ENCODE measurements at places on chromosomes 11 and 22. TPM values are rescaled to one million over a fixed set of nuclear protein-coding genes. Genes with fewer than 3 reads are reported as not detected.
A peak's percentile ranks its signal among the peaks of the same experiment; 100 is the strongest.

DNA sequence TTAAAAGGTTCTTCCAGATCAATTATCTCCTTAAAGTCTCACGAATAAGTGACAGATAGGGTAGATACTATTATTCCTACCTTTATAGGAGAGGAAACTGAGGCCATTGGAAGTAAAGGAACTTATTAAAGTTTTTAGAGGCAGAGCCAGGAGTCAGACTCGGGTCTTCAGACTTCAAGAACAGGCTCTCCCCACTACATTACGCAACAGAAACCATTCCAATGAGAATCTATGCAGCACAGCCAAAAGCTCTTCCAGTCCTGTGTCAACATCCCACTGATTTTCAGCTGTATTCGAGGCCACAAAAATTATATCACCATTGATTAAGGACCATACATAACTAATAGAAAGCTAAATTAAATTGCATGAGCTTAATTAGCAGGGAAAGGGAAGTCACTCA is 77.4 kb downstream of the RELT start:
- DNase-seq: no peak

Gene NXPE1
- total RNA-seq: not detected

Gene FAM180B
- not detected for total RNA-seq

Gene OR6M1
- not detected for total RNA-seq

DNA sequence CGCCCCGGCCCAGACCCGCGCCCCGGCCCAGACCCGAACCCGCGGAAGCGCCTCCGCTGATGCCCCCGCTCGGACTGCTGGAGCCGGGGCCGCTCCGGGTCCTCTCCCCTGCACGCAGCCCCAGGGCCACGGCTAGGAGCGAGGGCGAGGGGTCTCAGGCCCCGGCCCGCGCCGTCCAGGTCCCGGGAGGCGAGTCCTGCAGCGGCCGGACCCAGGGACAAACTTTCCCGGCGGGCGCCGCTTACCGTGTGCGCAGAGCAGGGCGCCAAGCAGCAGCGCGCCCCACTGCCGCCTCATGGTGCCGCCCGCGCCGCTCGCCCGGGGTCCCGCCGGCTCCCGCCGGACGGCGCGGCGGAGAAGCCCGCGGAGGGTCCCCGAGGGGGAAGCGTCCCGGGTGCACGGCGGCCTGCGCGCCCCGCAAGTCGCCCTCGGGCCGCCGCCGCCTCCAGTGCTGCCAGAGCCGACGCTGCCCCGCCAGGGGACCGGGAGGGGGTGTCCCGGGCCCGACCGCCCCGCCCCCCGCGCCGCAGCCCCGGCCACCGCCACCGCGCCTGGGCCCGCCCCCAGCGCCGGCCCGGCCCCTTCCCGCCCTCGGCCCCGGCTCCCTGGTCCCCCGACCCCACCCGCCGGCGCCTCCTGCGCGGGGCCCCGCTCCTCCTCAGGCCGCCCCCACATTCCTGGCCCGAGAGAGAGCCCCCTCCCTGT is at the start of gene LRP4:
TSS of gene LRP4 (minus strand) at position 468 of the 705 bp plus-strand sequence. CDS start at position 297, 171 bp downstream.
- DNase-seq: peak; percentile 16

- no peak for DNase-seq
Measured at GRCh38 chr11:84541731-84542340, 1085.3 kb downstream of the DLG2 start.

DNA sequence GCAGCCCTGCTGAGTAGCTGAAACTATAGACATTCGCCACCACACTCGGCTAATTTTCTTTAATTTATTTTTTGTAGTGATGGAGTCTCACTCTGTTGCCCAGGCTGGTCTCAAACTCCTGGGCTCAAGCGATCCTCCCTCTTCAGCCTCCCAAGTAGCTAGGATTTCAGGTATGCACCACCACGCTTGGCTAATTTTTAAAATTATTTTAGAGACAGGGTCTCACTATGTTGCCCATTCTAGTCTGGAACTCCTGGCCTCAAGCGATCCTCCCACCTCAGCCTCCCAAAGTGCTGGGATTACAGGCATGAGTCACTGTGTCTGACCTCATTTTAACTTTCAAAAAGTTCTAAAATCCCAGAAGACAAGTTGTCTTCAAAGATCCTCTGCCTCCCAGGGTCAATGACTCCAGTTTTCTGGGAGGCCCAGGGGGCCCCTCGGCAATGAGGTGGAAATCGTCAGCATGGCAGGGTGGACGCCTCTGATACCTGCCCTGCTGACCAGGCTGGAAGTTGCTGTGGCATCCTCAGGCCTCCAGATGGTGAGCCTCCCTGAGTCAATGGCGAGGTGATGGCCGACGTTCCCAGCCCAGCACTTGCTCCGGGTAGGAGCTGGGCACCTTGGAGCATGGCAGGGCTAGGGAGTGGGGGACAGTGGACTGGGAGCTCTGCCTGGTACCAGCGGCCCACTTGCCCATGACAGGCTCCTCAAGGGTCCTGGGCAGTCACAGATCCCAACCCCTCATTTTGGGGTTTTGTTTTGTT is 31.1 kb downstream of the RPL3 start:
- no peak for DNase-seq

Gene SLC17A6
- not detected for total RNA-seq

- no peak for DNase-seq
Measured at GRCh38 chr22:39494471-39495120, 7.5 kb upstream of the MIEF1 start.

DNA sequence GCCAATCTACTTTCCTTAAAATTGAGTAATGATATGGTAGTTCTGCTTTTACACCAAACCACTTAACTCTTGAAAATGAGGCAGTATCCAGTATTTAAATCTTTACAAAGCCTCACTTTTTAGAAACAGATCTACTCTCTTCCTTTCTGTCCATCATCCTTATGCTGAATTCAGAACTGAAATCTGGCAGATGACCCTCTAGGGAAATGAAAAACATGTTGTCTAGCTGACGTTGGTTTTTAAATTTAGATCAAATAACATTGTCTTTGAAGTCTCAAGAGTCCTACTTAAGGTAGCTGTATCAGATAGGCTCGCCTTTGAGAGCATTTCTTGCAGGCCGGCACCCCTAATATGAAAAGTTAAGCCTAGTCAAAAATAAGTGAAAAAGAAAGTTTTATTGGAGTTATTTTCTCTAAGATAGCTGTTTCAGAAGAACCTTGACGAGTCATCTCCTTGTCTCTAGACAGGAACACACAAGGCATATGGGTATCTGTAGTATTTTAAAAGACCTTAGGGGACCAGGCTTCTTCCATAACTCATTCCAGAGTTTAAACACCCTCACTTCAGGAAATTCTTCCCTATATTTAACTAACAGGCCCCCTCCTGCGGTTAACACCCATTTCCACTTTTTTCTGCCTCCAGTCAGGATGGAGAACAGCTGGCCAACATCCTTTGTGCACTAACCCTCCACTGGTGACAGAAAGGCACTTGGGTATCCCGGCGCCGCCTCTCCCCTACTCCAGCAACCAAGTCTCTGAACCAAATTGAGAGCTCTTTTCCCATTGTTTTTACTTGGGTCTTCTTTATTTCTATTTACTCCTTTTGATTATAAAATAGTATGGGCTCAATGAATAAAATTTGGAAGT is 81.2 kb downstream of the WNT11 start:
- DNase-seq: no peak

GRCh38 chr22:35074583-35074982 is 8.6 kb downstream of the ISX start:
- DNase-seq: no peak

GRCh38 chr11:34654483-34655334 is 33.8 kb downstream of the EHF start:
- DNase-seq: no peak

Gene KCNE3
- total RNA-seq: not detected

GRCh38 chr11:125182573-125182972 is 18.0 kb downstream of the PKNOX2 start:
- no peak for DNase-seq

- DNase-seq: no peak
Measured at GRCh38 chr11:45806937-45807791, 2.2 kb downstream of the SLC35C1 start.

Gene CPT1B
- 68.2 TPM for total RNA-seq

DNA sequence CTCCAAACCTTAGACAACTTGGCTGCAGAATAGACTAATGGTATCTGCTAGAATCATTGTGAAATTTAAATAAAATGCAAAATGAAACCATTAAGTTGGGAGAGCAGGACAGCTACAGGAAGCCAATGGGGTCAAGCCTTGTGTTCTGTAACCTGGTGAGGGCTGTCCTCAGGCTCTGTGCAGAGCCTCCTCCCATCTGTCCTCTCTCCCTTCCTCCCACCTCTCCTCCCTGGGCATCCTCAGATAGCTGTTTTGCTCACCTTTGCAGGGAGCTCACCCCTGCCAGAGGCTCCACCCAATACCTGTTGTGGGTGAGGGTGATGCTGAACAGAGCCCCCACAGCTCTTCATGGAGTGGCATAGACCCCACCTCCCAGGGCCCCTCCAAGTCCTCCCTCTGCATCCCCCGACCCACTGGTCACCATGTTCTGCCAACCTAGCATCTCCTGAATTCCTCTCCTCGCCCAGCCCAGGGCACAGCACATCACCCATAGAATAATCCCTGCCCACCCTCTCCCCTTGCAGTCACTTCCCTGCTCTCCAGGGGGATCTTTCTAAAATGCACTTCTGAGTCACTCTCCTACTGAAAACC is 100.3 kb downstream of the PDE2A start:
- DNase-seq: no peak

DNA sequence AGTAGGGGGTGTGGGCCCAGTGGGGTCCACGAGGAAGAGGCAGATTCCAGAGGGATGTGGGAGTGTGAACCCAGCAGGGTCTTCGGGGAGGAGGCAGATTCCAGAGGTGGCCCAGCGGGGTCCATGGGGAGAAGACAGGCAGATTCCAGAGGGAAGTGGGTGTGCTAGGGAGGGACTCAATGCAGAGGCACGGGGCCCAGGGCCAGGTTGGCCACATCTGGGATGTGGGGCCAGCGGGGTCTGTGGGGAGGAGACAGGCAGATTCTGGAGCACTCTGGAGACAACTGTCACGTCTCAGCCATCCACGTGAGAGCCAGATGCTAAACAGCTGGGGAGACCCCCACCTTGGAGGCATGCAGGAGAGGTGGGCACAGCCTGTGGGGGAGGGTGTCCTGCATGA is 582.6 kb downstream of the TBC1D22A start:
- DNase-seq: no peak

- DNase-seq: no peak
Measured at GRCh38 chr11:117239295-117239694, 6.8 kb downstream of the RNF214 start.

GRCh38 chr11:123718469-123718868 is 23.0 kb downstream of the ZNF202 start:
- DNase-seq: no peak

DNA sequence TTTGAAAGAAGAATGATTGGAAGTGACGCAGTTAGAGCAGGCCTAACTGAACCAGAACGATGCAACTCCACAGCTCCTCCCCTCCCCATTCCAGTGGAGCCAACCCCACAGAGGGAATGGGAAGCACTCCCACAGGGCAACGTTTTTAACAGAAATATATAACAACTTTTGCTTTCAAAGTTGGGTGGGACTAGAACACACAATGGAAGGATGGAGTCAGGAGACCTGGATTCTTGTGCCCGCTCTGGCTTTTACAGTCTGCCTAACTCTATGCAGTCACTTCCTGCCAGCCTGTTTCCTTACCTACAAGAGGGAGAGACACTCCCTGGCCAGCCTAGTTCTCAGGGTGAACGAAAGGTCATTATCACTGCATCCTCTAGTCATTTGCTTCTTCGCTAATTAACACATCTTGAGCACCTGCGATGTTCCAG is 75.5 kb downstream of the PACSIN2 start:
- DNase-seq: no peak

DNA sequence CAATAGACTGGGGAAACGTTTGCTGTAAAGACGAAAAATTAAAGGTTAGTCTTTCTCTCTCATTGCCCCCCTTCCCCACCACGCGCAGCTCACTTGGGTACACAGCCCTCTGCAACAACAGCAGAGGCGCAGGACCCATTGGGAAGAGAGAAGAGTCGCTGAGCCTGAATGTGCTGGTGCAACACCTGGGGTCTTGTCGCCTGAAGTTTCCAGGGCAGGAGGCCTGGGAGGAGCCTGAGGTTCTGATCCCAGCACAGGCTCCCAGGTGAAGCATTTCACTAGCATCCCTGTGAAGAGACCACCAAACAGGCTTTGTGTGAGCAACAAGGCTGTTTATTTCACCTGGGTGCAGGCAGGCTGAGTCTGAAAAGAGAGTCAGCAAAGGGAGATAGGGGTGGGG is 116.2 kb upstream of the NTM start:
- DNase-seq: no peak

Gene CATSPER1
- total RNA-seq: 0.76 TPM

- DNase-seq: no peak
Measured at GRCh38 chr11:83819931-83820549, 533.9 kb upstream of the CCDC90B start.

GRCh38 chr11:6862961-6863360 is at the start of gene OR10A2:
TSS of gene OR10A2 (plus strand) at chr11:6863057. CDS start at chr11:6869755, 6,698 bp downstream.
- DNase-seq: no peak

GRCh38 chr11:121733858-121734257 is 281.1 kb upstream of the SORL1-AS1 start:
- DNase-seq: no peak

GRCh38 chr11:132346558-132347148 is 976.2 kb downstream of the NTM start:
- DNase-seq: no peak

GRCh38 chr22:17838180-17838865 is 64.1 kb upstream of the BID start:
- no peak for DNase-seq

DNA sequence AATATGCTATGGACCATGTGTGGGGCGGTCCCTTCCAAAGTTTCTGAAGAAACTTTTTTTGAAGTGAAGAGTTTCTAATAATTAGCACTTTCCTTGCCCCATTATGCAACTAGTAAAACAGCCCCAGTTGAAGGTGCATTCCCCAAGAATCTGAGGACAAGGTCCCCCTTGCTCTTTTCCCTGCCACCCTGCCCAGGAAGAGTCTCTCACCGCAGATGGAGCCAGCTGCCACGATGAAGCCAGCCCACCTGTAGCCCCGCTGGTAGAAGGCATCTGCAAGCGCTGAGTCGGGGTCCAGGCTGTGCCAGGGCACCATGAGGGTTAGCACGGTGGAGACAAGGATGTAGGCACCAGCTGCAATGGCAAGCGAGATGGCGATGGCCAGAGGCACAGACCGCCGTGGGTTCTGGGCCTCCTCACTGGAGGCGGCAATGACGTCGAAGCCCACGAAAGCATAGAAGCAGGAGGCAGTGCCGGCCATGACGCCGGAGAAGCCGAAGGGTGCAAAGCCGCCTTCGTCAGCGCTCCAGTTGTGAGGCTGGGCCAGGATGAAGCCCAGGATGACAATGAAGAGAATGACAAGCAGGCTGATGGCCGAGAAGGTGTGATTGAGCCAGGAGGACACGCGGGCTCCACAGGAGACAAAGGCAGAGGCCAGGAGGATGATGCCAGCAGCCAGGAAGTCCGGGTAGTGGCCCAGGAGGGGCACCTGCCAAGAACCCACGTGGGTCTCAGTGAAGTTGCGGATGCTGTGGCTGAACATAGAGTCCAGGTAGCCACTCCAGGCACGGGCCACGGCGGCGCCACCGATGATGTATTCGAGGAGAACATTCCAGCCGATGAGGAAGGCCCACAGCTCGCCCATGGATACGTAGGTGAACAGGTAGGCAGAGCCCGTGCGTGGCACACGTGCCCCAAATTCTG is 1.5 kb downstream of the SLC7A4 start:
- DNase-seq: no peak

Gene ZNRD2
- total RNA-seq: 94.6 TPM

GRCh38 chr11:43549624-43550023 is 130.9 kb upstream of the HSD17B12 start:
- DNase-seq: no peak

- no peak for DNase-seq
Measured at GRCh38 chr22:40240160-40240559, 62.4 kb downstream of the TNRC6B start.

GRCh38 chr11:57556041-57556440 is 11.4 kb downstream of the UBE2L6 start:
- DNase-seq: no peak

Data from activated T-helper 1 cell treated with anti-CD3 and anti-CD28 coated beads, Interleukin-12 subunit alpha, Interleukin-12 subunit beta, Interleukin-2, Interleukin-4 antibody, amounts not matched to agents 30 ng/mL and 10 ng/mL and 1 ng/mL, durations not matched to agents 14 hours and 24 hours and 36 hours (primary cell).